GM12865 (cell line): ENCODE measurements at places on chromosomes 7 and 10.

GRCh38 chr7:87000344-87000743 lies 59.1 kb downstream of the ELAPOR2 start:
- DNase-seq: no peak

- no peak for DNase-seq
Measured at GRCh38 chr10:4943821-4944220, 19.4 kb upstream of the AKR1C1 start.

GRCh38 chr7:77328669-77329068 lies 87.5 kb downstream of the GSAP start:
- peak; percentile 31 for DNase-seq

DNA sequence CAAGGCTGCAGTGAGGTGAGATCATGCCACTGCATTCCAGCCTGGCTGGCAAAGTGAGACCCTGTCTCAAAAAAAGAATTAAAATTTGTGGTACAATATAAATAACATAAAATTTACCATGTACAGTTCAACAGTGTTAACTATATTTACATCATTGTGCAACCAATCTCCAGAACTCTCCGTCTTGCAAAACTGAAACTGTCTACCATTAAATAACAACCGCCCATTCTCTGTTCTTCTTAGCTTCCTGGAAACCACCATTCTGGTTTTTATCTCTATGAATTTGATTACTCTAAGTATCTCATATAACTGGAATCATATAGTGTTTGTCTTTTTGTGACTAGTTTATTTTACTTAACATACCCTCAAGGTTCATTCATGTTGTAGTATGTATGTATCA lies 167.6 kb downstream of the AUTS2 start:
- DNase-seq: peak; percentile 18

GRCh38 chr7:151684408-151685175 lies 164.9 kb upstream of the RHEB start:
- no peak for DNase-seq

- DNase-seq: peak; percentile 88
Measured at GRCh38 chr10:14604181-14605142, 170.2 kb downstream of the FAM107B start.

- DNase-seq: no peak
Measured at GRCh38 chr10:120075349-120075748, 182.8 kb downstream of the SEC23IP start.

DNA sequence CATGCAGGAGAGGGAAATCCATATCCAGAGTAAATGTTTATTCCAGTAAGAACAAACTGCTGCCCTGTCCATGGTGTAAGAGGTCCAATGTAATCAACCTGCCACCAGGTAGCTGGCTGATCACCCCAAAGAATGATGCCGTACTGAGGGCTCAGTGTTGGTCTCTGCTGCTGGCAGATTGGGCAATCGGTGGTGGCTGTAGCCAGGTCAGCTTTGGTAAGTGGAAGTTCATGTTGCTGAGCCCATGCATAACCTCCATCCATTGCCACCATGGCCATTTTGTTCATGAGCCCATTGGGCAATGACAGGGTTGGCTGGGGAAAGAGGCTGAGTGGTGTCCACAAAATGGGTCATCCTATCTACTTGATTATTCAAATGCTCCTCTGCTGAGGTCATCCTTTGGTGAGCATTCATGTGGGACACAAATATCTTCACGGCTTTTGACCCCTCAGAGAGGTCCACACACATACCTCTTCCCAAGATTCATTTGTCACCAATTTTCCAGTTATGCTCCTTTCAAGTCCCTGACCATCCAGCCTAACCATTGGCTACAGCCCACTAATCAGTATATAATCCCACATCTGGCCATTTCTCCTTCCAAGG lies 23.3 kb upstream of the PAPSS2 start:
- DNase-seq: no peak

DNA sequence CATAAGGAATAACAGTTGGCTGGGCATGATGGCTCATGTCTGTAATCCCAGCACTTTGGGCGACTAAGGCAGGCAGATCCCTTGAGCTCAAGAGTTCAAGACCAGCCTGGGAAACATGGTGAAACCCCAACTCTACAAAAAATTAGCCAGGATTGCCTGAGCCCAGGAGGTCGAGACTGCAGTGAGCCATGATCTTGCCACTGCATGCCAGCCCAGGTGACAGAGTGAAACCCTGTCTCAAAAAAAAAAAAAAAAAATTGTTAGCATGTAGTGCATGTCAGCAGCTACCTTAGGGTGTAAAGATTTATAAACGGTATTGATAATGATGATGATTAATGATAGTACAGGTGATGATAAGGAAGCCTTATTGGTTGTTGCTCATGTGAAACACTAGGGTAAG lies 331.2 kb upstream of the FZD1 start:
- DNase-seq: no peak

DNA sequence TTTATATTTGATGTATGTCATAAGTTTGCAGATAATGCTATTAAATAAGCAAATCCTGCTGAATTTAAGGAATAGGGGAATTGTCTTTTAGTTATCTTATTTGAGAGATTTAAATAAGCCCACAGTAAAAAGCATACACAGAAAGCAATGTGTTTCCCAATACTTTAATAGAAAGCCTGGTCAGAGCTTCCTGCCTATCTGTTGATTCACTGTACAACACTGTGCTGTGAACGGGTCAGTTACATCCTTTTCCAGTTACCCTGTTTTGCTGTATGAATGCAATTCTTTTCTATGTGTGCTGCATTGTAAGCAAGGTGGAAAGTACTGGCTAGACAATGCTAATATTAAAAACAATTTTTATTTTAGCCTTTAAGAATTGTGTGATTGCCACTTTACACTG lies 81.2 kb downstream of the ANKRD7 start:
- DNase-seq: no peak

- no peak for DNase-seq
Measured at GRCh38 chr7:80380957-80381356, 130.9 kb downstream of the GNAT3 start.

- DNase-seq: no peak
Measured at GRCh38 chr10:78336402-78336791, 302.7 kb downstream of the RPS24 start.
